ENCODE measurements at places on chromosomes 2 and 18.
A peak's percentile ranks its signal among the peaks of the same experiment; 100 is the strongest.

DNA sequence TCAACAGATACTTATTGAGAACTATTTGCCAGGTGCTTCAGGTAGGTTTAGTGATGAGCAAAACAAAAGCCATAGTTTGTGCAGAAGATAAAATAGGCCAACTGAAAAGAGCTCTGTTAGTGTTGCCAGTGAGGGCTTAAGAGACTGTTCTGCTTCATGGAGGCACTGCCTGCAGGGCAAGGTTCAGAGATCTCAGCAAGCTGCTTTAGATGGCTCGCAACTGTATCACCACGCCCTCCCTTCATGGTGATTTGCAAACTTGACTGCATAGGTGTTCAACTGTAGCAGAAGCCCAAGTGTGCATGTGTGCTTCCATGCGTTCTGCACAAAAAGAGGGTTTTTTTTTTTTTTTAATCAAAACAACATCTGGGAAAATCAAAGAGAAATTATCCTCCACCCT is 84.5 kb downstream of the RAPH1 start:
- DNase-seq, result no peak

DNA sequence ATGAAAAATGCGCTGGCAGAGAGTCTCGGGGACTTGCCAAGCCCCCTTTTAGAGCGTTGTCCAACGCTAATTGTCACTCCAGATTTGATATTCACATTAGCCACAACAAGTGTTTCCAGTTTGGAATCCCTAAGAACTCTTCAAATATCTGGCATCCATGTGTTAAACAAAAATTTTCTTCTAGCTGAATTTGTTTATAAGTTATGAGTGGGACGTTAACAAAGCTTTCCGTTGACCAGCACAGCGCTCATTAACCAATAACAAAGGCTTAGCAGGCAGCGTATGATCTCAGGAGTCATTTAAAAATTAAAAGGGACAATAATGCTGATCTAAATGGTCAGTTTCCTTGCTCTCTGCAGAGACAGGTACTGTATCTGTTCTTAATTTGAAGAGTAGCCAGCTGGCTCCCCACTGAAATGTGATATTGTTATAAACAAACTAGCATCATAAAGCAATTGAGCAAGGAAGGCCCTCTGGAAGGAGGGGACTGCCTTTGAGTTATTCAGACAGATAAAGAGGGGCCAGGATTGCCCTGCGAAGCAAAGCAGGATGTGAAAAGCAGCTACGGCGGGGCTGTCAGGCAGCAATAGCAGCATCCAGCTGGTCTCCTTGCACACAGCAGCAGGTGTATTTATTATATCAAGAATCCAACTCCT is 337.2 kb upstream of the SALL3 start:
- DNase-seq, result peak; percentile 42

GRCh38 chr18:79420033-79420745 is 24.5 kb downstream of the NFATC1 start:
- no peak for DNase-seq

DNA sequence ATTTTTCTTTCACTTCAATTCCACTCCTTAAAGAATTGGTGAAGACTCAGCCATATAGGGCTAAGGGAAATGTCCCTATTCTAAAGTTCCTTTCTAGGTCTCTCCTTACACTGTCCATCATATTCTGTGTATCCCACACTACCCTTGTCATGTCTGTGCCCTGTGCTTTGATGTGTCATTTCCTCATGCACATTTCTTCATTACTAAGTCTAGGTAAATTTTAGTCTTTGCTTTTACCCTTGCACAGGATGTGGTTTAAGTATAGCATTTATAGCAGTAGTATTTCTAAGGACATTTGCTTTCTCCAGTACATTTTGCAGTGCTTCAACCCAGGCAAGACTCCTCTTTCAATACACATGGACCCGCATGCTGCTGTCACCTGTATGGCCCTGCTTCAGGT is 221.5 kb upstream of the ACVR2A start:
- no peak for DNase-seq

- DNase-seq, result peak; percentile 21
Observed at GRCh38 chr2:121303531-121304263, 18.7 kb upstream of the TFCP2L1 start.

- DNase-seq, result no peak
Observed at GRCh38 chr18:47719096-47719780, 211.2 kb downstream of the SMAD2 start.

DNA sequence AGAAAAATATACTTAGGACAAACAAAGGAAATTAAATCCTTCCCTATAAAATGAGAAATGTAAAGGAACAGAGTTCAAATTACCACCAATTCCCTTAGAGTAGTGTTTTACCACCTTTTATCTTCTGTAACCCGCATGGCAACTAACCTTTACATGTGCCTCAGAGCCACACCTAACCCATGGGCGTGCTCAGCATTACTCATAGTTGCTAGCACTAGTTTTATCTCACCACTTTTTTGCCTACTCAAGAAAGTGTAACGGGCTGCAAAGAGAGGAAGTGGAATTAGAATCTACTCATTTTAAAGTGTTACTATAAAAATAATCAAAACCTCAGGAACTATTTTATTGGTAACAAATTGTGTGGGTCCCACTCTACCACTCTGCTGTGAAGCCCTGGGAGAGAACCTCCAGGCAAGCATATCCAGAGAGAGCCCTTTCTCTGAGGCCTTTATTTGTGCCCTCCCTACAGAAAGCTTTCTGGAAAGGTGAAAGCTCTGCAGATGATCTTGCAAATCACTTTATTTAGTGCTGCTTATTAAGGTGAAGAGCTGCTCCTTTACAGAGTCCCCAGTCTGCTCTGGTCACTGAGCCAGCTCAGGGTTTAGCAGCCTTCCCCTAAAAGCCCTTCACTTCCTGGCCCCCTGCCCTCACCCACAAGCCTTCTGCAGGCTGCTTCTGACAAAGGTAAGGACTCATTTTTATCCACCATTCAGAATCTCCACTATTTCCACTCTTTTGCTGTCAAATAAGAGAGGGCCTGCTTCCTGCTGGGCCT is 98.8 kb downstream of the TRABD2A start:
- DNase-seq, result no peak

GRCh38 chr2:40564184-40564583 is 112.3 kb upstream of the SLC8A1 start:
- no peak for DNase-seq

DNA sequence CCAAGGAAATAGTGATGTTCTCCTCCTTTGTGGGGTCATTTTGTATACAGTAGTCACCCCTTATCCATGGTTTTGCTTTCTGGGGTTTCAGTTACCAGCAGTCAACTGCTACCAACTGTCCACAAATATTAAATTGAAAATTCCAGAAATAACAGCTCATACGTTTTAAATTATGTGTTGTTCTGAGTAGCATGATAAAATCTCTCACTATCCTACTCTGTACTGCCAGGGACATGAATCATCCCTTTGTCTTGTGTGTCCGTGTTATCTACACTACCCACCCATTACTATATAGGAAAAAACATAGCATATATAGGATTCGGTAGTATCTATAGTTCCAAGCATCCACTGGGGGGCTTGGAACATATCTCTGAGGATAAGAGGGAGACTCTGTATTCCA is 120.9 kb upstream of the DCC start:
- no peak for DNase-seq

Measured in NCI-H2081 (cell line).